GM19239 (cell line): ENCODE measurements at places on chromosomes 4 and X.
A peak's percentile ranks its signal among the peaks of the same experiment; 100 is the strongest.

GRCh38 chr4:133624744-133625143, 475.6 kb downstream of the PCDH10 start:
- DNase-seq: no peak

- DNase-seq: no peak
Measured at GRCh38 chrX:107577933-107578332, 50.4 kb upstream of the PRPS1 start.

- DNase-seq: no peak
Measured at GRCh38 chr4:53100501-53101190, 238.5 kb downstream of the RASL11B start.

DNA sequence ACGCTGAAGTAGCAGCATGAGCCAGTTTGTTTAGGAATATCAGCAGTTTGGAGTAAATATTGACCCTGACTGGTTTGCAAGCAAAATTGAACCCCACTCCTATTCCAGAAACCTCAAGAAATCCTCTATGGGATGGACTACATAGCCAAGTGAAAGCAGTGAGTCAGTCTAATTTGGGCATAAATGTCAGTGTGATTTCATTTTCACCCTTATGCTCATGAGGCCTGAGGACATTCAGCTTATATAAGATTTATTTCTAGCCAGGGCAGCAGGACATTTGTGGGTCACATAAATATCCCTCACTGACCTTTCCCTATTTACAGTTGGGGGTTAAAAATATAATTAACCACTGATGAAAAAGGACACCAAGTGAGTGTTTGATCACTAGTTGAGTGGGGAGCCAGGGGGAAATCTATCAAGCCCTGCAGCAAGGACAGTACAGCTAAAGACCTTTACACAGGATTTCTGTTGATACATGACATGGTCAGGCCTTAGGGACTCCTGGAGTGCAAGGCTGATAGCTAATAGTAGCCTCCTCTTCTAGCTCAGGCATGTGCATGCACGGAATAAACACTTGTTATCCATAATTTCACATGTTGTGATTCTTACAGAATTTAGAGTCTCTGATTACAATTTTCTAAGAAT, 996.9 kb upstream of the GRIA3 start:
- no peak for DNase-seq

GRCh38 chr4:164357957-164358356, 396.0 kb upstream of the SMIM31 start:
- no peak for DNase-seq

- no peak for DNase-seq
Measured at GRCh38 chr4:116539744-116540143, 545.6 kb downstream of the TRAM1L1 start.

GRCh38 chrX:131063613-131064012, 5.5 kb downstream of the ARHGAP36 start:
- DNase-seq: no peak

DNA sequence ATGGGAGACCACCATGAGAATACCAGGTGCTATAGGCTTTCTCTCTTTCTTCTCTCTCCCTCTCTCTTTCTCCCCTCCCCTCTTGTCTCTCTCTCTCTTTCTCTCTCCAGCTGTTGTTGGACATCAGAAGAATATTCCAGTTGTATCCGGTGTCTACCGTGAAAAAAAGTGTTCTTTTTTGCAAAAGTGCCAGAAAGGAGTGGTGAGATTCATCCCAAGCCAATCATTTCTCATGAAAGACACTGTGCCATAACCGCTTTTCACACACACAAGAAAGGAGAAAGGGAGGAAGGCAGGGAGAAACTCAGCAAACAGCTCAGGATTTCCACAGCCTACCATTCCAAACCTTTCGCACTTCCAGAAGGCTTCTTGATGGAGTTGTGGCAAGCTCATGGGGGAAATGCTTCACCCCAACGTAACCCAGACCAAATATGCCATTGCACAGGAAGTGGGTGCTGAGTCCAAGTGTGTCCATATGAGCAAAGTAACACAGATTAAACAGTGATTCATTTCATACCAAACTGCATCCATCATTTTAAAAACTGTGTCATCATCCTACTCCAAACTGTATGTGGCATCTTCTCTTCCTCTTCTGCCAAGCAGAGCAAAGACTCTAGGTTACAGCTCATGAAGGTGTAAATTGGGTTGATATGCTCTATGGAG, 224.0 kb downstream of the APBB2 start:
- no peak for DNase-seq

DNA sequence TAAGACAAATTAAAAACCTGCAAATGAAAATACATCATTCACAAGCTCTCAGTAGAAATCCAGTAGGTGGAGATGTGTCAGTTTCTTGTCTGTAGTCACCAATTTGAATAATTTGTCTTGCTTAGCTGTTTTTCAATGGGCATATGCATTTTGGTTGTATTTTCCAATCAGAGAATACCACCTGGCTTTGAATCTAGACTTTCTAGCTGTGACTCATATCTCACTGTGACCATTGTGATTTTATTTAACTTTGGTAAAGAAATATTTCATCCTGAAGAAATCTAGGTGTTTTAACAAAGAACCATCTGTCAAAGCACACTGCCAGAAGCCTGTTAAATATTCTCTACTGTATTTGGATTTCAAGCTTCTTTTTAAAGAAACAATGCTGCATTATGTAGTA, 1650.6 kb upstream of the IGFBP7 start:
- DNase-seq: no peak

GRCh38 chr4:6502147-6502546, 29.7 kb upstream of the PPP2R2C start:
- no peak for DNase-seq

DNA sequence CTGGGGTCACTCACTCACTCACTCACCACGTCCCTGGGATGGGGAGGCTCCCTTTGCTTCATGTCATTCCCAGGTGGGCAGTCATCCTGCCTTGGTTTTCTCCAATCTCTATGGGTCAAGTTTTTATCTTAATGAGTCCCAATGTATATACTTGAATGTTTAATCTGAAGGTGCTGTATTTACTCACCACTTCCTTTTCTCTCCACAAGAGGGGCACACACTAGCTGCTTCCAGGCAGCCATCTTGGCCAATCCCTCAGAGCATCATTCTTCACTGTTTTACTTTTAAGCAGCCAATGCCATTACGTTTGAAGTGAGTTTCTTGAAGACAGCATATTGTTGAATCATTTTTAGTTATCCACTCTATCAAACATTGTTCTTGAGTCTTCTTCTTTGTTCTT, 153.4 kb upstream of the ARSJ start:
- no peak for DNase-seq

DNA sequence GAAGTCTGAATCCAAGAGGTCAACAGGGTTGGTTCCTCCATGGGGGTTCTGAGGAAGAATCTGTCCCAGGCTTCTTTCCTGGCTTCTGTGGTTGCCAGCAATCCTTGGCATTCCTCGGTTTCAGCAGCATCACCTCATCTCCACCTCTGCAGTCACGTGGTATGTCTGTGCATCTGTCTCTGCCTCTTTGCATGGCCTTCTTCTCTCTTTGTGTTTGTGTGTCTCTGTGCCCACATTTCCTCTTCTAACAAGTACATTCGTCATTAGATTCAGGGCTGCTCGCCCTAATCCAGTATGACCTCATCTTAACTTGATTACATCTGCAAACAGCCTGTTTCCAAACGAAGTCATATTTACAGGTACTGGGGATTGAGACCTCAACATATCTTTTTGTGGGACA, 114.0 kb downstream of the BCOR start:
- no peak for DNase-seq

- DNase-seq: no peak
Measured at GRCh38 chr4:2803624-2804448, 11.0 kb downstream of the SH3BP2 start.

DNA sequence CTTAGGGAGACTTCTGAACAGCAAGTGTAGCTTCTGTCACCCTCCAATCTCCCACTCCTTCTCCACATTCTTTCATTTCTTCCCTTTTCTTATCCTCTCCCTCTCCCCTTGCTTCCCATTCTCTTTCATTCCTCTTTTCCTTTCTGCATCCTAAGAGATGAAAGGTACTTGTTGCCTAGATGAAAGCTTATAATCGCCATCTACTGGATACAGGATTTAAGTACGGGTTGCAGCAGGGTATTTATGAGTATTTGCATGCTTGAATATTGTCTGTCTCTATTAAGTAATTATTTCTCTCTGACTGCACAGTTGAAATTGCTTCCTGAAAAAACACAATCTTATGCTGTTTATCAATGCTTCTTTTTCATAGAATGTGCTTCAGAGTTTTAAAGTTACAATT, 174.0 kb upstream of the TENT5D start:
- no peak for DNase-seq

- no peak for DNase-seq
Measured at GRCh38 chr4:141074098-141074878, 59.0 kb downstream of the RNF150 start.

DNA sequence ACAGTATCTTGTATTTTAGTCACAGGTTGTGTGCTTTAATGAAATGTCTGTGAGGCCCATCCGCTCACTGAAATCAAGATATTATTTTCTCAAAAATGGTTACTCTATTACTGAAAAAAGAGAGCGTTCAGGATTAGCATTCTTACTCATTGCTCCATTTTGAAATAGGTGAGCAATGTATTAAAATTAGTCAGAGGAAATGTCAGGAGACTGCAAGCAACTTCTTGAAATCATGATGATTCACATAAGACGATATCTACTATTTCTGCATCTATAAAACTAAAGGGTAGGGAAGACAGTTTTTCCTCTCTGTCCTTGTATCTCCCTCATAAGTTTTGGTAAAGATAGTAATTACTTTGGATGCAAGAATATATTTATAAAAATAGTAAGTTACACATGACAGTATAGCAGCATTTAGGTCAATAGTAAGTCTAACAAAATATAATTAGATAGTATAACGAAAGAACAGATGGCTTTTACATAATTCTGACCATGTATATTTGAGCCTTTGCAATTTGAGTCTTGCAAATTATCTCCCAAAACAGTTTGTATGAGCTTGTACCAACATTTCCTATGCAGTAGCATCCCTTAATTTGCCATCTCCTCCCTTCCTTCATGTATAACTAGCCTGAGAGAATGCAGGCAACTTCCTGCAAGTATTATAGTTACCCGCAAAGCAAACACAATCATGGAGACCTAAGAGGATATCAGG, 937.8 kb downstream of the PCDH7 start:
- DNase-seq: no peak

DNA sequence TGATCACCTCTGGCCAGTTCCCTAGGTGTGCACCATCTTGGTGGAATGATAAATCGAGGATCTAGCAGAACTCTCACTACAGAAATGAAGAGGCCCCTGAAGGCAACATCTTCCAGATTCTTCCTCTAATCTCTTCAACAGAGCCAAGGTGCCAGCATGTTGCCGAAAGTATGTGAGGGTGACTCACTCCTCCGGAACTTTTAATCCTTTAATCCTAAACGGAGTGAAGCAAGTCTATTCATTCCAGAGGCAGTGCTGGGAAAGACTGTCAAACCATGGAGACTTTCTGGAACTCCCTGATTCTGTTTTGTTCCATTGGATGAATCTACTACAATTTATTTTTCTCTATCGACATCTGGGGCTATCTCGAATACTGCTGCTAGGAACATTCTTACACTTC, 68.7 kb downstream of the SUPT20HL2 start:
- DNase-seq: no peak

- no peak for DNase-seq
Measured at GRCh38 chr4:46506876-46507275, 116.9 kb upstream of the GABRA2 start.

- no peak for DNase-seq
Measured at GRCh38 chrX:10828036-10828435, 207.7 kb upstream of the MID1 start.

DNA sequence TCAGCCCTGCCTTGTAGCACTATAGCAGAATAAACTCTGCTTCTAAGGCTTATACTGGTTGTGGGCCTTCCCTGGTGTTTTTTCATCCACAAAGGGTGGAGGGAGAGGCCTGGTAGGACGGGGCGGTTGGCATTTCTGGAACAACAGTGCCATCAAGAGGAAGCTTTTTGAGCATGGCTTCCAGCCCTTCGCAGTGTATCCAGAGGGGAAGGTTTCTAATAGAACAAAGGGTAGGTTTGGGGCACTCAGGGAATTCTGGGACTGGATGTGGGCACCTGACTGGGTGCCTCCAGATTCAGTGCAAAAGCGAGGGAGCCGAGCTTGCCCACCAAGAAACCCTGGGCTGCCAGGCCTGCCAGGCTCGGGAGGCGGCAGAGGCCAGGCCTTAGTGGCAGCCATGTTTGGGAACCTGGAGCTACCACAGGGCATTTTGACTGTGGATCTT, 229.6 kb upstream of the AGTR2 start:
- peak; percentile 16 for DNase-seq

- DNase-seq: no peak
Measured at GRCh38 chr4:78612398-78613178, 61.0 kb downstream of the ANXA3 start.
